ENCODE measurements at places on chromosomes 4 and X.

DNA sequence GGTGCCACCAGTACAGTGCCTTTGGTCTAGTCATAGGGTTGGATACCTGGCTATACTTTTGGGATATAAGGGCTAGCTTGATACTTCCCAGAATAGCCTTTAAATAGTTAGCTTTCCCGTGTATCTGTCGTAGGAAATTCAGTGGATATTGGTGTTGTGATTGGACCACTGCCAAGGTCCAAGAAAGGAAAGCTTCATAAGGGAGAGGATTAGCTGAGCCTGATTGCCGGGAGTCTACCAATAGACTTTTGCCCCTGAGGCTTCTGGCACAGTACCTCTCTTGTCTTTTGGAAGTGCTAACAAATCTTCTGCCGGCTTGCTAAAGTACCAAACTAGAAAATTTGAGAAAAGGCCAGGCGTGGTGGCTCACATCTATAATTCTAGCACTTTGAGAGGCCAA is 350.6 kb downstream of the CHIC1 start:
- no peak for DNase-seq

GRCh38 chr4:93203708-93204107 is 624.8 kb upstream of the ATOH1 start:
- DNase-seq, result no peak

DNA sequence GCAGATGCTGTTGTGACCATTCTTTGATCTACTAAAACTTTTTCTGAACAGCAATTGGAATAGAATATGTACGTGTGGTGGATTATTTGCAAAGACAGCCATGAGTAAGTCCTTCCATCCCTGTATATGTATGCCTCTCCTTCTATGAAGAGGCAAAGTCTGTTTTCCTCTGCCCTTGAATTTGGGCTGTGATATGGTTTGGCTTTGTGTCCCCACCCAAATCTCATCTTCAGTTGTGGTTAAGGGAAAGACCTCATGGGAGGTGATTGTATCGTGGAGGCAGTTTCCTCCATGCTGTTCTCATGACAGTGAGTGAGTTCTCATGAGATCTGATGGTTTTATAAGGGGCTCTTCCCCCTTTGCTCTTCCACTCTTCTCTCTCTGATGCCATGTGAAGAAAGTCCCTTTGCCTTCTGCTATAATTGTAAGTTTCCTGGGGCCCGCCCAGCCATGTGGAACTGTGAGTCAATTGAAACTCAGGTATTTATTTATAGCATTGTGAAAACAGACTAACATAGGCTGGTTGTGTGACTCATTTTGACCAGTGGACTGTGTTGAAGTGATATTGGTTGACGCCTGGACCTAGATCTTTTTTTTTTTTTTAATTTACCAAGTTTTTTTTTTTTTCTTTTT is 108.3 kb upstream of the CAMK2D start:
- DNase-seq, result peak; percentile 33

DNA sequence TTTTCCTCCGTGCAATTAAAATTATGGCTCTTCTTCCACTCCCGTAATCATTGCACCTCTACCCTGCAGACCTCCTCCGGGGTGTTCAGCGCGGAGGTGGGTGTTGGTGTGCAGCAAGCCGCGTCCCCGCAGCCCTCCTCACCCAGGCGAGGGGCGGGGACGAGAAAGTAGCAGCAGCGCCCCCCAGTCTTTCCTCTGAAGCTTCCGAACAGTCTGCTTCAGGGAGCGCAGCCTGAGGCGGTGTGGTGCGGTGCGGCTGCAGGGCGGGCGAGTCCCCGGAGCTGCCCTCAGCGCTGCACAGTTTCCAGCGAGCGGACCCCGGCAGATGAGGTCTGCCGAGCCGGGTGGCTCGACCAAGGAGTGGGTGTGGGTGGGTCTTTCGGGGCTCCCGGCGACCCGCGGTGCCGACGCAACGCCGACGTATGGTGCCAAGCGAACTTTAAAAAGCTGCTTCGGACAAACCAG is at the start of gene FRAS1:
Gene FRAS1 (plus strand): TSS at position 189 of the 465 bp plus-strand sequence. CDS start 687 bp downstream, outside the sequence.
- peak; percentile 40 for DNase-seq

GRCh38 chr4:155608225-155608885 is 58.3 kb upstream of the GUCY1A1 start:
- no peak for DNase-seq

DNA sequence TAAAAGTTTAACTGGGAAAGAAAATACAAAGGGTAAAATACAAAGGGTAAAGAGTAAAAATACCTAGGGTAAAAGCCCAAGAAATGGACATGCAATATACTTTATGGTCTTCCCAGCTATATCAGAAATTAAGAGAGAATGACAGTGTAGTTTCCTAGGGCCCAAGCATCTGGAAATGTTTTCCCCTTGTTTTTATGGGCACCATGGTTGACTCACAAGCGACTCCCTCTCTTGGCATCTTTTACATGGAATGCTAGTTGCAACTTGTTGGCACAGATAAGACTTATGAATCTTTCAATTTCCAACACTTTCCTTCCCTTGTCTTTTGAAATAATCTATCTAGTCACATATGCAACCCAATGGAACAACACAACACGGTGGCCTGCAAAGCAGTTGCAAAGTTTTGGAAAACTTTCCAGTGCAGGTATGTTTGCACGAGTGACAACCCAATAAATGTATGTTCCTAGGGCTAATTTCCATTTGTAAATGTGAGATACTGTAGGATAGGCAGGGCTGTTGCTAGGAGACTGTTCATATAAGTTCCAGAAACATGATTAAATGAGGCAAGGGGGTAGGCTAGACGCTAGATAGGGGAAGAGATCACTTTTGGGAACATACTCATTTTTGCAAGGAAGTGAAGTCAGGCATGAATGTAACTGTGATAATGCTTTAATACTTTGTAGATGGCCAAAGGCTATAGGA is 36.4 kb upstream of the CWH43 start:
- no peak for DNase-seq

DNA sequence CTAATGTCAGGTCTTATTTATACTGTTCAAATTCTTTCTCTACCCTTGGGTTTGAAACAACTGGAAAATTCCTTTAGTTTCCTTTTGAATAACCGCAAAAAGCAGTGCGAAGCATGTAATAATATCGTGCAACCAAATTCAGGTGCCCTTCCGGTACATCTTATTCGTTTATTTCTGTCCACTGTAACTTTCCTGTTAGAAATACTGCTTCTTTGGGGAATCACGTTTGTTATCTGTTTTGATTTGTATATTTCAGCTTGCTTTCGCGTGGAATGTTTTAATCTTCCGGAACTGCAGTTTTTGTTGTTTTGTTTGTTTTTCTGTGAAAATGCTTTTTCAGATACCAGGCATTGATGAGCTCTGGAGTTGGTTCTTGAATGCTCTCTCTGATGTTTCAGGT is 85.7 kb upstream of the HPRT1 start:
- no peak for DNase-seq

DNA sequence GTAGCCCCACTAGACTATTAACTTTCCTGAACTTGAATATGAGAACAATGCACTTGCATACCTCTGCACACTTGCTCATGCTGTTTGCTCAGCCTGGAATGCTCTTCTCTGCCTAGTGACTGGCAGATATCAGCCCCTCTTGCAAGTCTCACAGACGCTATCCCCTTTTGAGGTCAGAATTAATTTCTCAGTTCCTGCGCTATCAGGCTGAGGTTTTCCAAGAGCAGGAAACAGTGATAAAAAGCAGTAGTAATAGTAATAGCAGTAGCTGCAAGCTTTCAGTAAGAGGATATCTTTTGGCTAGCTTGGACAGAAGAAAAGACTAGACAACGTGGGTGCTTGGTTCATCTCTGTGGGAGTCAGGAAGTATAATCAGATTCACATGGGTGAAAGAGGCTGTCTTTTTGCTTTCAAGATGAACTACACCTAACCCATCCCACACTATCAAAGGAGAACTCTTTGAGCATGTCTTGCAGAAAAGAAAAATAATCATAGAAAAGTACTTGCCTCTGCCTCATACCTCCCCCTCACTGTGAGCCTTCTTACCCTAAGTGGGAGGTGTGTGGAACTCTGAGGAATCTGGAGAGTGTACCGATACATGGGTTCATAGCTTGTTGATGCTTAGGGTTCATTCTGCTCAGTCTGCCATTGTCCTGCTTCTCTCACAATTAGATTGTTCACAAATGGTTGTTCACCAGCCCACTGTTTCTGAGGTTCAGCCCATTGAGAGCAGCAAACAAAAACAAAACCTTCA is 11.3 kb upstream of the DRP2 start:
- DNase-seq, result no peak

- DNase-seq, result no peak
Observed at GRCh38 chr4:138413273-138413672, 171.1 kb upstream of the SLC7A11 start.

DNA sequence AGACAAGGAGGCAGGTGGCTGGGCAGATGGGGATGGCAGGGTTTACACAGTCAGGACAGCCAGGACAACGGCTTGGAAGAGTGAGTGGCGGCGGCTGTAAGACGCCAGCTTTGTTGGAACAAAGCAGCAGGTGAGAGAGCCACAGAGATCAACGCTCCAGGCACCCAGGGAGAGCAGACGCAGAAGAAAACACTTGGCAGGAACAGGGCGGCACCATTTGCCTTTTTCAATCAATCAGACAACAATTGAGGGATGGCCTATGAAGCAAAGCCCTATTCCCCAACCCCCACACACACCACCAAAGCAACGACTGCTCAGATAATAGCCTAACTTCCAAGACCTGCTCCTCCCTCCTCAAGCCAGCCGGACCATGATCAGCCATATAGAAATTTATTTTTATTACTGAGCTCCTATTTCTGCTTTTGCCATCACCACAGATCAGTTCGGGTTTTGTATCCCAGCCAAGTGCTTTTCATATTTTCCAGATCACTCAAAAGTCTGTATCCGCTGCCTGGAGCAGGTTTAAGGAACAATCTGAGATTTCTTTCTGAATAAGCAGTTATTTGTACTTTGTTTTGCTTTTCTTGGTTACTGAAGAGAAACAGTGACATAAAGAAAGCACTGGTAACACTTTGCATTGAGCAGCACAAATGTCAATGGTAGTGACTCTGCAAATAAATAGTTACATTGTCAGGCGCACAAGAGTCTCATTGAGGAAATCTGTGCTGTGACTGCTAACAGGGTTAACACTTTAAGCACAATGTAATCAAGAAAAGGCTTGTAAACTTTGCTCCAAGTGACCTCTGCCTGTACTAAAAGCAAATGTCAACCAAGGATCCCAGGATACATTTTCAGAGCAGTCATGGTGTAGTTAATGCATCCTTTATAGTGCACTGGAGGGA is 81.8 kb upstream of the RBPJ start:
- no peak for DNase-seq

GRCh38 chr4:145635630-145636029 is 16.4 kb downstream of the MMAA start:
- no peak for DNase-seq

GRCh38 chrX:30283456-30284200 is 25.6 kb downstream of the NR0B1 start:
- no peak for DNase-seq

- no peak for DNase-seq
Observed at GRCh38 chr4:87555773-87556619, 26.8 kb upstream of the SPARCL1 start.

DNA sequence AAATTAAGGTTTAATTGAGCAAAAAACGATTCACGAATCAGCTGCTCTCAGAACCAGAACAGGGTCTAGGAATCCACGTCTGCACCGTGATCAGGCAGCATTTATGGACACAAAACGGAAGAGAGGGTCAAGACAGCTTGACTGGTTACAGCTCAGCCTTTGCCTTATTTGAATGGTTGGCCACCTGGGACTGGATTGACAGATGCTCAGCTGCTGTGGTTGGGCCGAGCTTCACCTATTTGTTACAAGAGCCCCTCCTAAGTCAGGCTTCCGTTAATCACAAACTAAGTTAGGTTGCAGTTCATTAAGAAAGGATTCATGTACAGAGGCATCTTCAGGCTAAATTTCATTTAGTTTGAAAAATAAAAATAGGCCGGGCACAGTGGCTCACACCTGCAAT is 50.6 kb upstream of the MAN2B2 start:
- DNase-seq, result no peak

GRCh38 chrX:19852014-19853005 is 35.1 kb downstream of the SH3KBP1 start:
- DNase-seq, result no peak

DNA sequence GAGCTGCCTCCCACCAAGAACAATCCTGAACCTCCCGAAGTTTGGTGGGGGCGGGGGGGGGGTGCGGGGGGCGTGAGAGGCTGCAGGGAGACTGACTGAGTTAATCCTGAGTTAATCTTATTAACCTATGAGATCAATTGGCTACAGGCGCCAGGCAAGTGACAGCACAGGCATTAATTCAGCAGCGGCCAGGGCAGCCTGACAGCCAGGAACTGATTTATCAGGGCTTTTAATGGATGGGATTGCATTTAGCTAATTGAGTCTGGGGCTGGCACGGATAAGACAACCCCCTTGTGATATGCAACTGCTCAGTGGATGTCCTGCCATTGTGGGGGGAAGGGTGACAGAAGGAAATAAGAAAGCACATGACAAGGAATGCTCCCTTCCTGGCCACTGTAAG is 16.3 kb downstream of the RTL5 start:
- DNase-seq, result no peak

- no peak for DNase-seq
Observed at GRCh38 chrX:101219116-101219863, at the start of gene DRP2. Gene DRP2, plus strand, starts transcription at chrX:101219786. Its CDS starts 11,862 bp downstream, at chrX:101231648.
